ENCODE measurements at places on chromosomes 5 and 9.

DNA sequence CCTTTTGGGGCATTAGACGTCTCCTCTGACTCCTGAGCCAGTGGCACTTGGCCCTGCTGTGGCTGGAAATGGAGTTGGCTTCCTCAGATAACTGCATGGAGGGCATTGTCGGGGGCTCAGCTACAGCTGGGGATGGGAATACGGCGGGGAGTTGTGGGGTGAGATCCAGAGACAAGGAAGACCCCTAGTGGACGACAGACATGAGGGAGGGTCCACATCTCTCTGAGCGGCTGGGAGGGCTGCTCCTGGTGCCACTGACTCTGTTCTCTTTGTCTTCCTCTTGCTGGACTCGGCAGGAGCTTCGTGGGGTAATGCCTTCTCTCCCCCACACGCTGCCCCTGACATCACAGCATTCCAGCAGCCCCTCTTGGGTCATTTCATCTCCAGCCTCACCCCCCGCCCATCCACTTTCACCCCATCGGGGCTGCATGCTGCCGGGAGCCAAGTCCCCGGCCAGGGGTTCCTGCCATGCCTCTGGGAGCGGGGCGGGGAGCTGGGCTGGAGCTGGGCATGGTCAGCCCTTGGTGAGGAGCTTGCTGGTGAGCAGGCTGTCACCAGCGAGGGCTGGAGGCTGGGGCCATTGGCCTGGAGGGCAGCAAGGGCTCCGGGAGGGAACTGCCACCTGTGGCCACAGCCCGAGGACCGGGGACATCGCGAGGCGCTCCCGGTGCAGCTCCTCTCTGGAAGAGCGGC is 172.3 kb downstream of the CACNA1B start:
- H3K4me3 ChIP-seq = no peak overlapping the region
- H3K36me3 ChIP-seq = no peaks in the 10 kb centered on the region
- peaks cover 4% of the 10 kb centered on the region for H3K4me1 ChIP-seq
- H3K27ac ChIP-seq = no peak overlapping the region

DNA sequence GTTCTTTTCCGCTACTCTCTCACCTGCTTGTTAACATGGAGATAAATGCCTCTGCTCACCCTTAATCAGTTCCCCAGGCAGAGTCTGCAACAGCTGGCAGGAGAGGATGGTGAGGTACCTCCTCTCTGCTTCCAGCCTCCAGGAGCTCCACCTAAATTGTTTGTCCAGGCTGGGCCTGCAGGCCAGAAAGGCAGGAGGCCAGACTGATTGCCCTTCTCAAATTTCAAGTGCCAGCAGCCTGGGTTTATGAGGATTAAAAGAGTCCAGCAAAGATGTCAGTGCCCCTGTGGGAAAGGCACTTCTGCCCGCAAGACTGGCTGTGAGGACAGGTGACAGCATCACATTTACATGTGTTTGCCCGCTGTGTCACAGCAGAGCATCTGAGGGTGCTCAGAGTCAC is 19.8 kb downstream of the CORO2A start:
- peak overlapping the region; percentile 17 for H3K27ac ChIP-seq
- H3K27me3 ChIP-seq = no peaks in the 10 kb centered on the region
- no peak for DNase-seq
- H3K4me3 ChIP-seq = no peak overlapping the region

- H3K27me3 ChIP-seq = no peaks in the 10 kb centered on the region
- no peaks in the 10 kb centered on the region for H3K4me1 ChIP-seq
- H3K4me3 ChIP-seq = no peak overlapping the region
- H3K27ac ChIP-seq = no peak overlapping the region
- H3K36me3 ChIP-seq = peaks cover 3% of the 10 kb centered on the region
- DNase-seq = no peak
Measured at GRCh38 chr9:127013597-127013996, 99.0 kb downstream of the RALGPS1 start.

- peaks cover 10% of the 10 kb centered on the region for H3K4me1 ChIP-seq
- no peak overlapping the region for H3K4me3 ChIP-seq
- peaks cover 16% of the 10 kb centered on the region for H3K27me3 ChIP-seq
- no peak overlapping the region for H3K27ac ChIP-seq
- no peak for DNase-seq
Measured at GRCh38 chr9:135015565-135015964, 71.9 kb upstream of the OLFM1 start.

GRCh38 chr9:109409773-109410397 is 88.2 kb downstream of the PTPN3 start:
- DNase-seq = no peak
- H3K27me3 ChIP-seq = peaks cover 4% of the 10 kb centered on the region
- H3K36me3 ChIP-seq = no peaks in the 10 kb centered on the region
- no peaks in the 10 kb centered on the region for H3K4me1 ChIP-seq
